ENCODE measurements at places on chromosomes 13 and 19. TPM values are rescaled to one million over a fixed set of nuclear protein-coding genes. Genes with fewer than 3 reads are reported as not detected.

Gene SCAF1
- total RNA-seq: 57.7 TPM

Gene ZNF93
- total RNA-seq: 18.8 TPM

- H3K4me1 ChIP-seq: peaks cover 17% of the 10 kb centered on the region
- no peak overlapping the region for H3K27ac ChIP-seq
- peaks cover 7% of the 10 kb centered on the region for H3K27me3 ChIP-seq
- no peaks in the 10 kb centered on the region for H3K36me3 ChIP-seq
- no peak overlapping the region for H3K4me3 ChIP-seq
These were observed 49.0 kb upstream of the ZNF780A start for GRCh38 chr19:40139533-40140287.

DNA sequence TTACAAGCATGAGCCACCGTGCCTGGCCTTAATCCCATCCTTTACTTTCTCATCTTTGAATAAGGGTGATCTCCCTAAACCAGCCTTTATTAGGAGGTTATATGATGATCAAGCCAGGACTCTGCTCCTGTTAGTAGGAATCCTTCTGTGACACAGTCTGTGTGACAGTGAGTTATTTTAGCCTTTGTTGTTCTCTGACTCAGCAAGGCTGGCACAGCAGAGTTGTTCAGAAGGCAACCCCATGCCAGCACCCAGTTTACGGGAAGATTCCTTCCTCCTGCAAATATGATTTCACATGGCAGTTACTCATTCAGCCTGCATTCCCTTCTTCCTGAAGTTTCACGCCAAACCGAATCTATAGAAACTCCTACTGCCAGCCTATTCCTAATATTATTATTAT, 10.5 kb upstream of the MIER2 start:
- H3K27me3 ChIP-seq: peaks cover 11% of the 10 kb centered on the region
- DNase-seq: no peak
- peaks cover 9% of the 10 kb centered on the region for H3K36me3 ChIP-seq

- H3K4me1 ChIP-seq: no peaks in the 10 kb centered on the region
- no peak overlapping the region for H3K4me3 ChIP-seq
- H3K27ac ChIP-seq: no peak overlapping the region
- no peak for DNase-seq
- no peaks in the 10 kb centered on the region for H3K27me3 ChIP-seq
These were observed 27.3 kb downstream of the PTPRS start for GRCh38 chr19:5313307-5313706.

DNA sequence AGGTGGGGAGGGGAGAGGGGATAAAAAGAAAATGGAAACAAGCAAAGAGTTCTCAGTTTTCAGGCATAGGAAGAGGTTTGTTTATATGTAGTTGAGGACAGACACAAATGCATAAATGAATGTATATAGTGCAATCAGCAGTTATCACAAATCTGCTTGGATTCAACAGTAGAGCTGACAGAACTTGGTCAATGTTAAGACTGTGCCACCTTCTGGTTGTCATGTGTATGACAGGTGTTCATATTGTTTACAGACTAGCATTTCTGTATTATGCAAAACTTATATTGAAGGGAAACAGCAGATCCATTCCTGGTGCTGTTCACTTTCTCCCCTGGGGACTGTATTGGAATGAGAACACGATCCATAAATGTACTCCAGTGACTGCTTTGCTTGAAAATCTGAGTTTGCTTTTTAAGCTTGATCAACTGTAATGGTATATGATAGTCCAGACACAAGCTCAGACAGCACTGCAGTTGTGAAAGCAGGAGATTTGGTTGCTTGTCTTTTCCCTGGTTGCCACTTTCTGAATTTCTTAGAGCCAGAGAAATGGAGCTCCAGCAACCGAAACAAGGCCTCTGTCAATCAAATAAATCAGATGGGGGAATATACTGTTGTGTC, 319.5 kb upstream of the OBI1 start:
- no peaks in the 10 kb centered on the region for H3K4me1 ChIP-seq
- peak; percentile 39 for DNase-seq
- H3K36me3 ChIP-seq: no peaks in the 10 kb centered on the region
- H3K27ac ChIP-seq: no peak overlapping the region
